Endodermal cell (in vitro differentiated cells): ENCODE measurements at places on chromosomes 2 and 18.

DNA sequence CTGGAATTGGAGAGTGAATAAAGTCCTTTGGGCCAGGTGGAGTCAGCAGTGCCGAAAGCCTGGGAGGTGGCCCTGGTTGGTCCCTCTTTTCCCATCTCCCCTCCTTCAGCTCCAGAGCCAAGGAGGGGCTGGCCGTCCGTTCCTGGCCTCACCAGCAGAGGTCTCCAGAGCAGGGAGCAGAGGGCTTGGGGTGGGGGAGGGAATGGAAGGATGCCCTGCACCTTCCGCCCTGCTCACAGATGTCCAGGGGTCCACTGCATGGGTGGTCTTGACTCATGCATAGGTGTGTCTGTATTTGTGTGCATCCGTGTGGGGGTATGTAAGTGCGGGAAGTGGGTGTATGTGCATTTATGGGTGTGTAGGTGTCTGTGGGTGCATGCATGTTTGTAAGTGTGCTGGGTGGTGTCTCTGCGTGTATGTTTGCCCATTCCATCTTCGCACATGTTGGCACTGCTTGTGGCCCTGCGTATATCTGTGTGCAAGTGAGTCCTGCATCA, 201.8 kb downstream of the ZFP36L2 start:
- no peak overlapping the region for H3K4me3 ChIP-seq
- H3K4me1 ChIP-seq = peaks cover 3% of the 10 kb centered on the region
- no peaks in the 10 kb centered on the region for H3K36me3 ChIP-seq
- H3K27ac ChIP-seq = no peak overlapping the region

GRCh38 chr2:130834091-130834930, 2.4 kb upstream of the ARHGEF4 start:
- H3K27me3 ChIP-seq = peaks cover 34% of the 10 kb centered on the region
- H3K4me1 ChIP-seq = peaks cover 12% of the 10 kb centered on the region
- DNase-seq = peak; percentile 53
- H3K4me3 ChIP-seq = no peak overlapping the region
- no peaks in the 10 kb centered on the region for H3K36me3 ChIP-seq

DNA sequence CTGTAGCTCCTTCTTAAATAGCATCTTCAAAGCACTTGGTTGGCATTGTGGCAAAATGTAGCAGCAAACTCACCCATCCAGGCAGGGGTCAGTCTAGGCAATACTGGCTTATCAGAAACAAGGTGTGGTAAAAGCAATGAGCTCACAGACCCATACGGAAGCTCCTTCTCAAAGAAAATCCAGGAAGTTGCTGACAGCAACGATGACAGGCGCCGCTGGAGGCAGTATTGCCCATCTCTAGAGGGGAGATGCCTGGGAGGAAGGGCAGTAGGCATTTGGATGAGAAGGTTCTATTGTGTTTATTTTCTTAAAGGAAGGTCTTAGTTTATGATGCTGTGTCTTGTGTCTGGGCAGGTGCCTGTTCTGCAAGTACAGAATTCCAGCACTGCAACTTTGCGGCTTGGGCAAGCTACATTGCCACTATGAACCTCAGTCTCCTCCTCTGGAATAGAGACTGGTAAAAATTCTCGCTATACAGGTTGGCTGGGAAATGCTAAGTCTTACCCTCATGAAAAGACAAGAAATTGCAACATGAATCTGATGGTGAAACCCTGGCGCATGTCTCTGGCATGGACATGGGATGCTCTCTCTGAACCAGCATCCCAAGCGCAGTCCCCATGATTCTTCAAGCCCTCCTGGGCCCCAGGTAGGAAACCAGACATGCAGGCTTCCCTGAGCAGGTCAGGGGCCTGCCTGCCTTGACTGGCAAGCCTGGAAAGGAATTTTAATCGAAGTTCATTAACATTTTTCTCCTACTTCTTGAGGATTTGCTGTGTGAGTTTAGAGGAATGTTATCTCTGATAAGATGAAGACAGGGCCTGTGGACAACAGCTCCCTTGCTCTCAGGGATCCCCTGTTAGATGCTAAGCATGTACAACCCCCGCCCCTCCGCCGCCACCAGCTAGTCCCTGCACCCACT, 156.0 kb downstream of the TFCP2L1 start:
- H3K27me3 ChIP-seq = no peaks in the 10 kb centered on the region
- DNase-seq = peak; percentile 93
- no peak overlapping the region for H3K4me3 ChIP-seq
- no peak overlapping the region for H3K27ac ChIP-seq
- no peaks in the 10 kb centered on the region for H3K36me3 ChIP-seq
- H3K4me1 ChIP-seq = peaks cover 12% of the 10 kb centered on the region

GRCh38 chr18:7325126-7325430, 94.2 kb downstream of the LRRC30 start:
- H3K4me1 ChIP-seq = no peaks in the 10 kb centered on the region
- no peaks in the 10 kb centered on the region for H3K27me3 ChIP-seq
- no peak overlapping the region for H3K27ac ChIP-seq
- no peak overlapping the region for H3K4me3 ChIP-seq

DNA sequence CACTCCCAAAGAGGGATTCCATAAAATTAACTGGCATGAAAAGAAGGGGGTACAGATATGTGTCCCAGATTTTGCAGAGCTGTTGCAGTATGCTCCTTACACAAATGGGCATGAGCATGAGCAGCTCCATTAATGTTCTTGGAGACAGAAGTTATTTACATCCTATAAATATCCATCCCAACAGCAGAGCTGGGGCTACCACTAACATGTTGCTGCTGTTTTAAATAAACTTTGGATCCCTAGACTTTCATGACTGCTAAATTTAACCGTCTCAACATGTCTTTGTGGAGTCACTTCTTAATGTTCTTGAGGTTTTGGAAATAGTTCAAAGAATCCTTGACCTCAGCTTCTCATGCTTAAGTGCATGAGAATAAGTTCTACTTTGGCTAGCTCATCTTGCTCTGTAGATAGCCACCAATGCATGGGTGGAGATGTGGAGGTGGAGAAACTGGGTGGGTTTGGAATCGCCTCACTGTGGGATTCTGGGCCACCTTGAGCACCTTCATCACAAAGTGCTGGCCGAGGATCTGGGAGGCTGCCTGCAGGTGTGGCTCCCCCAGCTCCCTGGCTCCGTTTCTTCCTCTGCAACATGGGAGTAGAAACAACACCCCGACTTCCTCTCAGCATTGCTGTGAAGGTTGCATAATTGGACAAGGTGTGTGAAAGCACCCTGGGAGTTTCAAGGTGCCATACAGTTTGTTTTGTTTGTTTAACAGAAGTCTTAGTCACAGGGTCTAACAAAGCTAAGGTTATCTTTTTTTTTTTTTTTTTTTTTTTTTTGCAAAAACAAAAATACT, 307.2 kb downstream of the MYCN start:
- H3K36me3 ChIP-seq = no peaks in the 10 kb centered on the region
- no peaks in the 10 kb centered on the region for H3K4me1 ChIP-seq
- no peak overlapping the region for H3K27ac ChIP-seq
- no peak overlapping the region for H3K4me3 ChIP-seq
- no peak for DNase-seq

GRCh38 chr18:12283666-12284065, 24.4 kb upstream of the TUBB6 start:
- H3K4me3 ChIP-seq = no peak overlapping the region
- peaks cover 28% of the 10 kb centered on the region for H3K27me3 ChIP-seq
- H3K36me3 ChIP-seq = no peaks in the 10 kb centered on the region
- H3K4me1 ChIP-seq = peaks cover 11% of the 10 kb centered on the region

DNA sequence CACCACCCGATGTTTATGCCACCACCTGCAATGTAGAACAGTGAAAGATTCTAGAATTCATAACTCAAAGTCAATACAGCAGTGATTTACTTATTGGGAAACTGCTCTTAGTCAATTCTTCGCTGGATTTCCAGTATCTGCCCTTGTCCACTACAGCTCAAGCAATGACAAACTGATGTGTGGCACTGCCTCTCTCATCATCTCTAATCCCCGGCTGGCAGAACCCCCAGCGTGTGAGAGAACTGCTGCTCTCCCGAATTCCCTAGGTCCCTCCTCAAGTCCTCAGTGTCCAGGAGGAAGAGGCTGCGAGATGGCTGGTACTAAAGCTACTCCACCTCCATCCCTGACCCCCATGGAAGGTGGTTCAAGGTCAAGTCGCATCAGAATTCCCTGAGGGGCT, 1.6 kb downstream of the TXNL4A start:
- no peaks in the 10 kb centered on the region for H3K4me1 ChIP-seq
- no peak overlapping the region for H3K27ac ChIP-seq
- H3K27me3 ChIP-seq = peaks cover 16% of the 10 kb centered on the region
- H3K36me3 ChIP-seq = peaks cover 36% of the 10 kb centered on the region
- peak overlapping the region; percentile 95 for H3K4me3 ChIP-seq

- H3K4me3 ChIP-seq = no peak overlapping the region
- no peak overlapping the region for H3K27ac ChIP-seq
- H3K4me1 ChIP-seq = peaks cover 11% of the 10 kb centered on the region
- H3K27me3 ChIP-seq = no peaks in the 10 kb centered on the region
- no peak for DNase-seq
- peaks cover 93% of the 10 kb centered on the region for H3K36me3 ChIP-seq
These were observed 18.6 kb downstream of the SMAD2 start for GRCh38 chr18:47911877-47912276.

GRCh38 chr2:222294996-222295367, 3.8 kb downstream of the PAX3 start:
- no peaks in the 10 kb centered on the region for H3K36me3 ChIP-seq
- peak overlapping the region; percentile 53 for H3K27ac ChIP-seq
- peaks cover 100% of the 10 kb centered on the region for H3K27me3 ChIP-seq

- no peak for DNase-seq
- no peaks in the 10 kb centered on the region for H3K27me3 ChIP-seq
- no peak overlapping the region for H3K4me3 ChIP-seq
- H3K27ac ChIP-seq = no peak overlapping the region
- H3K4me1 ChIP-seq = no peaks in the 10 kb centered on the region
These were observed 36.8 kb downstream of the PARD6G start for GRCh38 chr18:80210312-80211083.

DNA sequence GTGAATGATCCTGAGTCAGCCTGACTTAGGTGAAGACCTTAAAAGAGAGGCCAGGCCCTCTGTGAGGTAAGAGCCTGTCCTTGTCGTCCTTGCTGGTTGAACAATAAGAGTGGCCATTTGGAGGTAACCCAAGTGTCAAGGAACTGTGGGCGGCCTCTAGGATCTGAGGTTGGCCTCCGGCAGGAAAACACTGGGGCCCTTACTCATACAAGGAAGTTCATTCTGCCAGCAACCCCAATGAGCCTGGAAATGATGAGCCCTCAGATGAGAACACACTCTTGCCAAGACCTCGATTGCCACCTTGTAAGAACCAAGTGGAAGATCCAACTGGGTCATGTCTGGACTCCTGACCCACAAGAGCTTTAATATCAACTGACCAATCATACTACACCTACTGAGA, 95.5 kb upstream of the LRATD1 start:
- no peaks in the 10 kb centered on the region for H3K4me1 ChIP-seq
- no peaks in the 10 kb centered on the region for H3K36me3 ChIP-seq

- no peak overlapping the region for H3K4me3 ChIP-seq
- peaks cover 13% of the 10 kb centered on the region for H3K27me3 ChIP-seq
- H3K27ac ChIP-seq = no peak overlapping the region
These were observed 177.0 kb upstream of the SLC35G4 start for GRCh38 chr18:11432360-11432811.

DNA sequence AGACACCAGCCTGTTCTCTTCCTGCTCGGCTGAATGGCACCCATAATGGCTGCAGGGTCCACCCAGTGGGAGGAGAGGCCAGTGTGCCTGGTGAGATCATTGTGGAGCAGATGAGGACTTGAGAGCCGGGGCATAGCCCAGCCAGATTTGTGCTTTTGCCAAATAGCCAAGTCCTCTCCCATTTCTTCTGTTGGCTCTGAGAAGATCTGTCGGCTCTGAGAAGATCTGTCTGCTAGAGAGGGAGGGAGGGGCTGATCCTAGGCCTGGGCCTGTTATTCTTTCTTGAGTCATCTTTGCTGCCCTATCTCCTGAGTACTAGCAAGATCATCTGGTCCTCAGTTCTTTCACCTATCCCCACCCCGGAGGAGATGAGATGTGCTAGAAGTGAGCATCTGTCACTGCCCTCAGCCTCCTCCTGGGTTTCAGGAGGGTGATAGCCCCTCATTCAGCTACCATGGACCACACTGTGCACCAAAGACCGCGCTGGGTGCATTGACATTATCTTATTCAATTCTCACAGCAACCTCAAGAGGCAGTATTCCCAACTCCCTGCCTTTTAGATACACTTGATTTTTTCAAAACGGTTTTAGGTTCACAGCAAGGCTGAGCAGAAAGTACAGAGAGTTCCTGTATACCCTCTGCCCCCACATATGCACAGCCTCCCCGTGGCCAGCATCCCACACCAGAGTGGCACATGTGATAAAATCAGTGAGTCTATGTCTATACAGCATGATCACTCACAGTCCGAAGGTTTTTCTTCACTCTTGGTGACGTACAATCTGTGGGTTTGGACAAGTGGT, 98.6 kb downstream of the CAPN13 start:
- no peaks in the 10 kb centered on the region for H3K36me3 ChIP-seq
- H3K27me3 ChIP-seq = no peaks in the 10 kb centered on the region
- no peak overlapping the region for H3K4me3 ChIP-seq
- H3K27ac ChIP-seq = no peak overlapping the region
- DNase-seq = no peak

GRCh38 chr2:15734674-15735483, 143.2 kb downstream of the DDX1 start:
- H3K4me3 ChIP-seq = no peak overlapping the region
- peaks cover 7% of the 10 kb centered on the region for H3K4me1 ChIP-seq
- H3K27me3 ChIP-seq = peaks cover 86% of the 10 kb centered on the region
- peak; percentile 91 for DNase-seq
- H3K27ac ChIP-seq = no peak overlapping the region

DNA sequence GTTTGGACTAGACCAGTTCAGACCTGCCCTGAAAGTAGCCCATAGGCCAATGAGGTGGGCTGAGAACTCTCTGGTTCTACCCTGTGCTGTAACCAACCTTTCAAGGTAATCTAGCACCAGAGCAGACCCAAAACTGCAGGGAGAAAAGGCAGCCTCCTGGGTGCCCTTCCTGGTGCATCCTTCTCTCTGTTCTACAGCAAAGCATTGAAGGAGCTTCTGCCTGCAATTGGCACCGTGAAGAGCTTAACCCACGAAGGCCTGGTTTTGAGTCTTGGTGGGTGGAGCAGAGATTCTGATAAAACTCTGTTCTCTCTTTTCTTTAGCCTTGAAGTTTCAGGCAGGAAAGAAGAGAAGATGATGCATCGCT, 55.5 kb downstream of the LIPG start:
- peaks cover 13% of the 10 kb centered on the region for H3K4me1 ChIP-seq
- H3K27me3 ChIP-seq = no peaks in the 10 kb centered on the region
- H3K36me3 ChIP-seq = no peaks in the 10 kb centered on the region
- no peak overlapping the region for H3K4me3 ChIP-seq
- no peak overlapping the region for H3K27ac ChIP-seq
